ENCODE measurements at places on chromosomes 1 and 21.

DNA sequence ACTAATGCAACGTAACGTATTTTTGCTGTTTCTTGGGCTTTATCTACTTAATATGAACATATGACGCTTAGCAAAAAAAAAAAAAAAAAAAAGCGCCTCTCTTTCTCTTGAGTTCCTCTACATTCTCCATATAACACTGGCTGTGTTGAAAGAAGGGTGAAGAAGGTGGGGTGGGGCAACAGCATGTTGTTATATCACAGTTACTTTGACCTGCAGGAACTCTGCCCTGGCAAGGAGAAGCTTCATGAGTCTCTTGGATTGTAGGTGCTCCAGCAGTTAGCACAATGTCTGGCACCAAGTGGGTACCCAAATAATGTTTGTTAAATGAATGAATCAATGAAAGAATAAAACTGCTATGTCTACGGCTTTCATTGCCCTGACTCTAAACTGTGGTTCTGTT, 162.6 kb downstream of the ATG4C start:
- DNase-seq = no peak

DNA sequence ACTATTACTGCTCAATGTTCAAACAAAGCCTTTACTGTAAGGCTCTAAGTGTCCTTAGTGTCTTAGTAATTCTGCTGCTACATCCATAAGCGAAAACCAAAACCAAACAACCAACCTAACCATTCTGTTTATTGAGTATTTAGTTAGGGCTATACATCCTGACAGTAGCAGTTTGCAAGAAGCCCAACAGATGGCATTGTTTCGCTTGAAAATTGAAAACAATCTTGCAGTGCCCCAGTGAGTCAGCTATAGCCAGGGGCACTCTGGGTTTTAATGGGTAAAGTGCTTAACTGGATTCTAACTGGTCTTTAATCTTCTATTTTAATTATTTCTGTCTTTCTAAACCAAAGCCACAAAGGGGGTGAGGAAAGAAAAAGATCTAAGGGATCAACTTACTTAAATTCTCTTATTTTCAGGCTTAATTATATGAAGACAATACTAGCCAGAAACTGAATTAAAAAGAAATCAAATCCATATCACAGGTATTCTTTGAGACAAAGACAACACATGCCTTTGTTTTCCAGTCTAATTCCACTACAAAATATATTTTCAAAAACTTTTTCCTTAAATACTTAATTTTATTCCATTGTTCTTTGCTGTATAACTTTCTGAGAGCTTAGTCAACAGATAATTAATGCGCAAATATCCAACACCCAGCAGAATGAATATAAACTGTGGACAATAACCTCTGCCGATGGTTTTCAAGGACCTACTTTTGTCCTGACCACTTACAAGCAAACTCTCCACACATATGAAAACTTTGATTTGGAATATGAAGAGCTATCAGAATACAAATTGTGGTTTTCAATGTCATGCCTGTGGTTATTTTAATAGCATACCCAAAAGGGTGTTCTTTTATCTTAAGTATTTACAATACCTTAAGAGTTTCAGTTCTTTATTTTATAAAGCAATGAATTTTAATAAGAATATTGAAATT, 15.2 kb downstream of the POGZ start:
- peak; percentile 82 for DNase-seq

GRCh38 chr1:23521588-23521987, 9.4 kb downstream of the E2F2 start:
- peak; percentile 71 for DNase-seq

DNA sequence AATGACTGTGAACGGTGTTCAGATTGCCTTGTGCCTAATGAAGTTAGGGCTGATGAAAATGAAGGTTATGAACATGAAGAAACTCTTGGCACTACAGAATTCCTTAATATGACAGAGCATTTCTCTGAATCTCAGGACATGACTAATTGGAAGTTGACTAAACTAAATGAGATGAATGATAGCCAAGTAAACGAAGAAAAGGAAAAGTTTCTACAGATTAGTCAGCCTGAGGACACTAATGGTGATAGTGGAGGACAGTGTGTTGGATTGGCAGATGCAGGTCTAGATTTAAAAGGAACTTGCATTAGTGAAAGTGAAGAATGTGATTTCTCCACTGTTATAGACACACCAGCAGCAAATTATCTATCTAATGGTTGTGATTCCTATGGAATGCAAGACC, 96.6 kb downstream of the ZFYVE9 start:
- DNase-seq = no peak

DNA sequence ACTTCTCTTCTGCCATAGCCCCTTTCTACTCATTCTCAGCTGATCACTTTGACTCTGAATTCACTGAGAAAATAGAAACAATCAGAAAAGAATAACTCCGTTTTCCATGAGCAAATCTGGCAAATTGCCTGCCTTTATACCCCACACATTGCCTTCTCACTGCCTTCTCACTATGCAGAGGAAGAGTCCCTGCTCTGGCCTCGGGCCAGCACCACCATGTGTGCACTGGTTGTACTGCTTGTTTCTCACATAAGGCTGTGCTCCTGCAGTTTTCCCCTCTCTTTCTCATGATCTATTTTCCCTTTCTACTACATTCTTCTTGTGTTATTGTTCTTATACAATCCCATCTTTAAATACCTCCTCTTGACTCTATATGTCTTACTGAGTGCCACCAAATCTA, 2.3 kb upstream of the HMGCS2 start:
- no peak for DNase-seq

- no peak for DNase-seq
Measured at GRCh38 chr1:24720152-24720551, 25.1 kb upstream of the CLIC4 start.

DNA sequence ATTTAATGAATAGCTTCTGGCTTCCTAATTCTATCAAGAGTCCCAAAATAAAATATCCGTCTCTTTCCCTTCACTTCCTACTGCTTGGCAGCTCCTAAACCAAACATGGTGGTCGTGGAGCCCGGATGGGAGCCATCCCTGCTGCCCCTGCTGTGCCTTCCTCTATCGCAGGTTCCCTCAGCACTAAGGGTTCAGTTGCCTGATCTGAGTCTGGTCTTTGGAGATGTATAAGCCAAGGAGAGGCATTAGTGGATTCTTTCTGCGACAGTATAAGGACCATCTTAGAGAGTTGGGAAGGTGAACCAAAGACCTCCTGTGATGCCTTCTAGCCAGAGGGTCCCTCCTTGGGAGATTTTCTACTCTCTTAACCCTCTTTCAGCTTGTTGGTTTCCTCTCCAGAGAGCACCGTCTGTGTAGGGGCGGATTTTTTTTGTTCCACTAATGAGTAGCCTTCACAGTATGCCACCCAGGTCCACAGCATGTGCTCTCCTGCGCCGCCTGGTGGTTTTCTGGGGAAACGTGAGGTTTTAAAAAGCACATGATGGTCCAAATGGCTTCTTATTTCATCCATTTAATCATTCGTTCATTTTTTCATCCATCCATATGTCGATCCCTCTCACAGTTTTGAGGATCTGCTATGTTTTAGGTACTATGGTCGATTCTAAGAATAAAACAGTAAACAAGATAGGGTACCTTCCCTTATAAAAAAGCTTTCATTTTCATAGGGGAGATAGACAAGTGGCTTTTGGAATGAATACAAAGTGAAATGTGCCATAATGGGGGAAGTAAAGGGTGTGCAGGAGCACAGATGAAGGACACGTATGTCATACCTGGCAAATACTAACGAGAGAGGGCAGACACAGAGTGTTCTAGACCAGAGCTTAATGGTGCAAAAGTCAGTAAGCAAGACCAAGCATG, 71.0 kb downstream of the NFASC start:
- DNase-seq = peak; percentile 52

DNA sequence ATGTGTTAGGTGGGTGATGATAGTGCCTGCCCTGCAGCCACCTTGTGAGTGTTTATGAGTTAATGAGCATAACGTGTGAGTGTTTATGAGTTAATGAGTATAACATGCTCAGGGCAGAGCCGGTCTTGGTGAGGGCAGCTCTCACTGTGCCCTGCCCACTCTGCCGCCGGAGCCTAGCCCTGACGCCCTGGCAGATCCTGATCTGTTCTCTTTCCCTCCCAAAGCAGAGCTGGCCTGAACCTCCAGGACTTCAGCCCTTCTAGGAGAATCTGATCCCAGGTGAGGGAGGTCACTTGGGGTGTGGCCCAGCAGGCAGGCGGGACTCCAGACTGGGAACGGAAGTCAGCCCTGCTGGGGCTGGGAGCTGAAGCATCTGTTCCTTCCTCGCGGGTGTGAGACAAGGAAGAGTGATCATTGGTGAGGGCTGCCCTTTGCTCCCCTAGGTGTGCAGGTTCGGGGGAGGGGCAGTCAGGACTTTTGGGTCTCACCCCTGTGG, 5.7 kb downstream of the FBLIM1 start:
- no peak for DNase-seq

- DNase-seq = no peak
Measured at GRCh38 chr1:14910984-14911721, 242.4 kb upstream of the TMEM51 start.

DNA sequence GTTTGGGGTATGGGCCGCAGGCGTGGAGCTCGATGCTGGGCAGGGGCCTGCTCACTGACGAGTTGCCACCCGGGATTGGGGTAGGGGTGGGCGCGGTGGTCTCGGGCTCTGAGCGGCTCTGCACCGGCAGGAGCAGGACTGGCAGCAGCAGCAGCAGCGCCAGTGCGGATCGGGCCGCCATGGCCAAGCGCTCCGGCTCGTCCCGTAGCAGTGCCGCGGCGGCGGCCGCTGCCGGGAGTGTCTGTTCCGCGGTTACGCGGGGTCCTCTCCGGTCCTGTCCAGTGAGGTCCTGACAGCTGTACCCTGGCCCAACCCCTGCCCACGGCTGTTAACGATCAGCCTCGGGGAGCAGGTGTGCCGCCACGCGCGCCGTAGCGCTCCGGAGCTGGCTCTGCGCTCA, 26.5 kb downstream of the ADARB1 start:
- DNase-seq = no peak

- no peak for DNase-seq
Measured at GRCh38 chr1:152768847-152769533, 6.0 kb upstream of the LCE1F start.

DNA sequence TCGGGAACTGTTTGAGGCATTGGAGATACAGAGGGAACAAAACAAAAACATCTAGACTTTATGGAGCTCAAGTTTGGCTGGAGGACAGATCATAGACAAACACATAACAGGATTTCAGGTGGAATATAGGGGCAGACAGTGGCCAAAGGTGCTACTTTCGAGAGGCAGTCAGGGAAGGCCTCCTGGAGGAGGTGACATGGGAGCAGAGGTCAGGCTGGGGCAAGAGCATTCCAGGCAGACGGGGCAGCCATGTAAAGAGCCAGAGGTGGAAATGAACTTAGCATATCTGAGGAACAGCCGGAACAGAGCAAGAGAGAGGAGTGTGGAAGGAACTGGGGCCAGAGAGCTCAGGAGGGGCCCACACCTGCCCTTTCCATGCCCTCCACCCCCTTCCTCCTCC, 122.3 kb downstream of the DMRTB1 start:
- DNase-seq = no peak

- DNase-seq = peak; percentile 47
Measured at GRCh38 chr1:110176299-110176956, 26.1 kb downstream of the SLC6A17 start.

- no peak for DNase-seq
Measured at GRCh38 chr1:182279724-182280503, 111.7 kb downstream of the GLUL start.

DNA sequence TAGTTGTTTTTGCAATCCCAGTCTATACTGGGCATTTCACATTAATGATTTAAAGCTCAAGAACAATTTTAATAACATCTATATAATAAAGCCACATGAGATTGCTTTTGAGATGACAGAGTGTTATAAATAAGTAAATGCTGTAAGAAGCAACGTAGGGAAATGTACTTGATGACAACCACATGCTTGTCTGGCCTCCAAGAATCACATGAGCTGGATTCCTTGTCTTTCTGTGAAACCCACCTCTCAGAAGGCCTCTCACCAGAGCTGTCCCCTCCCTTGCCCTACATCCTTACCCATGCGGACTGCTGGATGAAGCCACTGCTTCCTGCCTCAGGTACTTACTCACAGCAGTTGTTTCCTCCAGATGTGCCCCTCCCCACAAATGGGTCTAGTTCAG, 145.1 kb upstream of the CTTNBP2NL start:
- no peak for DNase-seq

- DNase-seq = no peak
Measured at GRCh38 chr1:240090014-240090413, 1.7 kb upstream of the FMN2 start.

- no peak for DNase-seq
Measured at GRCh38 chr21:44988607-44989536, 49.0 kb downstream of the SLX9 start.

GRCh38 chr1:86976664-86977063, 62.2 kb downstream of the HS2ST1 start:
- no peak for DNase-seq

DNA sequence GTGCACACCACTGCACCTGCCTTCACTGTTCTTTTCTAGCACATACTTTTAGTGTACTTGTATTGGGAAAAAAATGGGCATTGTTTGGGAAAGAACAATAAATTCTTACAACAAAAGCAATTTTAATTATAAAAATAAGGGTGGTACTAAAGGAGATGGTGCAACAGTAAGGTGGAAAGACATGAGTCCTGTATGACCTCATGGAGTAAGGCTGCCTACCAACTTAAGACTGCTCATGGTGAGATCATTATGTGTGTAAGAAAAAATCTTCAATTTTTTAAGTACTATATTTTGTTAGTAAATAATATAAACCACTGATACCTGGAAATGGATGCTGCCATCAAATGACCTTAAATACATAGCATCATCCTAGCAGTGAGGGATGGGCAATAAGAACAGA, 29.6 kb upstream of the PHGDH start:
- DNase-seq = no peak

DNA sequence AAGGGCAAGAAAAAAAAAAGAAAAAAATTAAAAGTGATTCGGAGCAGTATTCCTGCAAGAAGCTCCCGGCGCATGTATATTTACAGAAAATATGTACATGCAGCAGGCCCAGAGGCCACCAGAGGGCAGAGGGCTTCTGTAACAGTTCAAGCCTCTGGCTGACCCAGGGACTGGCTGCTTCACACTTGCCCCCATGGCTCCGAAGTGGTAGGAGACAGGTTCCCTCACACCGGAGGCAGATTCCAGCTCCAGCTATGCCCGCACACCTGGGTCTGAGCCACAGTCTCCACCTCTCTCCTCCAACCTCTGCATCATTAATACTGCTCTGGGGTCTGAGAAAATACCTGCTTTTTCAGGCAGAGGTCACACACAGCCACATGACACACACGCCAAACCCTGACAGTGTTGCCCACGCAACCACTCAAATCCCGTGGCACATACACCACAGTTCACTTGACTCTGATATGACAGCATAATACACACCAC, 2.2 kb upstream of the ARHGAP30 start:
- peak; percentile 45 for DNase-seq

DNA sequence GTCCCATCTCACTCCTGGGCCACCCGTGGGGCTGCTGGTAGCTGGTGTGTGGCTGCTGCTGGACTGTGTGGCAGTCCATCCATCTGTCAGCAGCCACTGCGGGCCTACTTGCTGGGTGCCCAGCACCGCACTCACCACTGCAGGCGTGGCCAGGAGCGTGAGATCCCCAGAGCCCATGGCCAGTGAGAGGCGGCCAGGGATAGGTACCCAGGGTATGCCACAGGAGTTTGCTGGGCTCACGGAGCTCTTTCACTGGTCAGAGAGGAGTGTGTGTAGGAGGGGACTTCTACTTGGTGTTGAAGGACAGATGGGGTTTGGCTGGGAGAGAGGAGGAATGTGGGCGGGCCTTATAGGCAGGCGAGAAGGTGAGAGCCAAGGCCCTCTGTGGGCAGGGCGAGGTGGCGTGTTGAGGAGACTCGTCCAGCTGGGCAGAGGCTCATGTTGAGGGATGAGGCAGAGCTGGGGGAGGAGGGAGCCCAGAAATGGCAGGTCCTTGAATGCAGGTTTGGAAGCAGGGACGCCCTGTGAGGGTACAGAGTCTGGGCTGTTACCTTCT, 15.0 kb downstream of the QSOX1 start:
- DNase-seq = no peak

GRCh38 chr1:31529999-31530684, 46.2 kb upstream of the TINAGL1 start:
- DNase-seq = no peak
